ENCODE measurements at places on chromosomes 2 and 18.
A peak's percentile ranks its signal among the peaks of the same experiment; 100 is the strongest.

- DNase-seq: no peak
Observed at GRCh38 chr2:175854665-175855064, 147.4 kb downstream of the LNPK start.

DNA sequence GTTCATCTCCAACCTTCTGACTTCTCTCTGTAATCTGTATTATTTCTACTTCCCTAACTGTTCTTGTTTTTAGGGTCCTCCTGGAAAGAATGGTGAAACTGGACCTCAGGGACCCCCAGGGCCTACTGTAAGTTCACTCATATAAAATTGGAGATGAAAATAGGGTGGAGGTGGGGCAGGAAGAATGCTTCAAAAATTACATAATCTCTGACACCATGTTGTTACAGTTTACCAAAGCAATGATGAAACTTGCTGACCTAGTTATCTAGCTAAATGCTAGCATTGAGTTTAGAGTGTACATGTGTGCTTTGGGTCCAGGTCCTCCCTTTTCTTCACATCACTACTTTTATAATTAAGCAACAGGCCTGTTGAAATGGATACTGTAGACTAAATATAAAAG, 23.1 kb downstream of the COL3A1 start:
- no peak for DNase-seq

- DNase-seq: no peak
Observed at GRCh38 chr2:3604207-3604877, 9.4 kb downstream of the COLEC11 start.

GRCh38 chr2:206125901-206126300, 33.3 kb downstream of the NDUFS1 start:
- no peak for DNase-seq

DNA sequence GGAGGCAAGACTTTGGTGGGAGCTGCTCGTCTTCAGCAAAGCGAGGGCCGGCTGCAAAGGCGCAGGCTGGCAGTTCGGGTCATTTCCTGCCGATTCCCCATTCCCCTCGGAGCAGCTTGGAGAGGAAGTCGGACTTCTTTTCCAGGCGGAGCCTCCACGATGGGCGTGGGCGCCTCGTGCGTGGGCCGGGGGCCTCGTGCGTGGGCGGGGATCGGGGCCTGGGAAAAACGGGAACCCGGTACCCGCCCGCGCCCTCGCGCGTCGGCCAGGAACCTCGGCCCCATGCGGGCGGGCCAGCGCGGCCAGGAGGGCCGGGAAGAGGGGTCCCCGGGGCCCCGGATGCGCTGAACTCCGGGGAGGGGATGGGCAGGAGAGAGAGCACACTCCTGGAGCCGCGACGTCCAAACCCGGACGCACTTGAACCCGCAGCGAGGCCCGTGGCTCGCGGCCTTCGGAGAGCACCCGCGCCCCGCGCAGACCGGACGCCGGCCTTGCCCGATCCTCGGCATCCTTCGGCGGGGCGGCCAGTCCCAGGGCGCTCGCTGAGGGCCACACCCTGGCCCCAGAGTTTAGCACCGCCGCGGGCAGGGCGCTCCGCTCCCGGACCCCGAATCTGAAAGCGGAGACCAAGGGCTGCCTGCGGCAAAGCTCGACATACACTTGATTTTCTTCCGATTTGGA, 368.4 kb downstream of the MTX2 start:
- no peak for DNase-seq

GRCh38 chr2:206784559-206785353, 19.4 kb downstream of the FASTKD2 start:
- DNase-seq: no peak

- no peak for DNase-seq
Observed at GRCh38 chr2:208548700-208549099, 142.1 kb downstream of the PTH2R start.

- DNase-seq: no peak
Observed at GRCh38 chr2:227846831-227847230, 24.6 kb upstream of the DAW1 start.

DNA sequence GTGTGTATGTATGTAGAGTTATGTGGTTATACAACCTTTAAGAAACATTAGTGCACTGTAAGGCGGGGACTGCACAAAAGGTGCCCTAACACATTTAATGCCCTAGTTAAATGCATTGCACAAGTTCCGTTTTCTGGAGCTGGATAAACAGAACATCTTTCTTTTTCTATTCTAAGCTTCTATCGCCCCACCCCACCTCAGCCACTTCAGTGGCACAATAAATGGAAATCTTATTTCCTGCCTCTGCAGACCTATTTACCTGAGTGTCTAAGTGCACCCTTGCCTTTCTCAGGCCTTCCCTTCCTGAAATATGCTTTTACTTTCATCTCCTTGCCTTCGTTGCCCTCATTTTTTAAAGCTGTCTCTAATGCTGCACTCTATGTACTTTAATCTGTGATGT, 123.5 kb downstream of the TANC1 start:
- DNase-seq: no peak

- DNase-seq: peak; percentile 14
Observed at GRCh38 chr2:119223521-119224390, at the start of gene STEAP3. Gene STEAP3 (plus strand): TSS chr2:119223834. CDS start chr2:119231013, 7,179 bp downstream.

DNA sequence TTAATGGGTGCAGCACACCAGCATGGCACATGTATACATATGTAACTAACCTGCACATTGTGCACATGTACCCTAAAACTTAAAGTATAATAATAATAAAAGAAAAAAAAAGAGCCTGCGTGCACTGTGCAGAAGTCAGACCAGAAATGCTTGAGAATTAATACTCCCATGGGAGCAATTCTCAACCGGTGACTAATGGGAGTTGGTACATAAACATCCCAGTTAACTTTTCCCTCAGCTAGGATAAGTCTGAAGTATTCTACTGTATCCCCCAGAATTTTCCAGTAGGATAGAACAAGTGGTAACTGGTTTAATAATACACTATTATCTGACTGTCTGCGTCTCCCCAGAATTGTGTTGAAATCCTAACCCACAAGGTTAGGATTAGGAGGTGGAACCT, 113.6 kb upstream of the COL5A2 start:
- DNase-seq: no peak

DNA sequence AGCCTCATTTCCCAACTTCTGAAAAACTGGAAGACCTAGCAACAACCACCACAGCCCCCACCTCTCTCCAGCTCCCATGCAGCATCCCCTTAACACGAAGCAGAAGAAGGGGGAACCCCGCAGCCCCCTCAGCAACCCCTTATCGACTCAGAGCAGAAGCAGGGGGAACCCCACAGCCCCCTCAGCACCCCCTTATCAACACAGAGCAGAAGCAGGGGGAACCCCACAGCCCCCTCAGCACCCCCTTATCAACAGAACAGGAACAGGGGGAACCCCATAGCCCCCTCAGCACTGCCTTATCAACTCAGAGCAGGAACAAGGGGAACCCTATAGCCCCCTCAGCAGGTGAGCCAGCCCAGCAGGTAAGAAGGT, 6.7 kb downstream of the SLC66A2 start:
- DNase-seq: no peak

DNA sequence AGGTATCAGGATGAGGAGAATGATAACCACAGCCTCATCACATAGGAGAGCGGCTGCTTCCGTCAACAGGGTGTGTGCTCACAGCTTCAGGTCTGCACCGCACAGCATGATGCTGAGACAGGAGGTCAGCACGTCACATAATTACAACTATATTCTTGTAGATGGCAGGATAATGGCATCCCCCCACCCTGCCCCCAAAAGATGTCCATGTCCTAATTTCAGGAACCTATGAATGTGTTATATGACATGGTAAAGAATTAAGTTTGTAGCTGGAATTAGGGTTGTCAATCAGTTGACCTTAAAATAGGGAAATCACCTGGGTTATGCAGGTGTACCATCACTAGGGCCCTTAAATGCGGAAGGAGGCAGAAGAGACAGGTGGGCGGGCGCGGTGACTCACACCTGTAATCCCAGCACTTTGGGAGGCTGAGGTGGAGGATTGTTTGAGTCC, 73.9 kb downstream of the ARL4C start:
- DNase-seq: no peak

DNA sequence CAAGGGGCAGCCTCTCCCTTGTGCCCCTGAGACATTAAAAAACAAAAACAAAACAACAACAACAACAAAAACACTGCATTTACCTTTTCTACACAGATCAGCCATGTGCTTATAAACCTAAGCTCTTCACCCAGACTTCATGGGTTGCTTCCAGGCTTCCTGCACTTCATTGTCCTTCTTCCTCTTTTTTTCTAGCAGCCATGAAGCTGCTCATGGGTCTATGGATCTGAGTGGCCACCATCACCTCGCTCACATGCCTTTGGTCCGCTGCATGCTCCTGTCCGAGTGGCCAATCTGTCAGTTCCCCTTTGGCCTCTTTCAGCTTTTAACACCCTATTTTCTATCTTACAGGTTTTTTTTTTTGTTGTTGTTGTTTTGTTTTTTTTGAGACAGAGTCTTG, 9.0 kb upstream of the TET3 start:
- DNase-seq: no peak

DNA sequence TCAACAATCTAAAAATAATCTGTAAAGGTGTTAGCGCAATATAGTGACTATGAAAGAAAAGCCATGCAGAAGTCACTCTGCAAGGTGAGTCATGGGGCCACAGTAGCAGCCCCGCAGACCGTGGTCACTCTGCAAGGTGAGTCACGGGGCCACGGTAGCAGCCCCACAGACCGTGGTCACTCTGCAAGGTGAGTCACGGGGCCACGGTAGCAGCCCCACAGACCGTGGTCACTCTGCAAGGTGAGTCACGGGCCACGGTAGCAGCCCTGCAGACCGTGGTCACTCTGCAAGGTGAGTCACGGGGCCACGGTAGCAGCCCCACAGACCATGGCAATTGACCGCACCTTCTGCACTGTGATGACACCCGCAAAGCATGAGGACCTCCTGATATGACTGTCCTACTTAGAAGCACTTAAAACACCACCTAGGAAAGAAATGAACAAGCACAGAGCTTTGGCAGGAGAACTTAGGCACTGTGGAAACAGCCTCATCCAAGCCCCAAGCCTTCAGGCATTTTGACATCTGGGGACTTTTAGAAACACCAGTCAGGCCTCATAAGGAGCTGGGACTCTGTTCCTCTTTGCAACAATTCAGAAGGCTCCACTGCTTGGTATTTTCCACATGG, 70.1 kb downstream of the LDLRAD4 start:
- DNase-seq: no peak

- no peak for DNase-seq
Observed at GRCh38 chr2:39620067-39620466, 45.6 kb upstream of the TMEM178A start.

- no peak for DNase-seq
Observed at GRCh38 chr2:106584304-106584954, 97.3 kb downstream of the CD8B2 start.

GRCh38 chr2:174780191-174780840, 16.0 kb upstream of the CHRNA1 start:
- no peak for DNase-seq

GRCh38 chr2:133576714-133577113, 8.5 kb upstream of the NCKAP5 start:
- no peak for DNase-seq

DNA sequence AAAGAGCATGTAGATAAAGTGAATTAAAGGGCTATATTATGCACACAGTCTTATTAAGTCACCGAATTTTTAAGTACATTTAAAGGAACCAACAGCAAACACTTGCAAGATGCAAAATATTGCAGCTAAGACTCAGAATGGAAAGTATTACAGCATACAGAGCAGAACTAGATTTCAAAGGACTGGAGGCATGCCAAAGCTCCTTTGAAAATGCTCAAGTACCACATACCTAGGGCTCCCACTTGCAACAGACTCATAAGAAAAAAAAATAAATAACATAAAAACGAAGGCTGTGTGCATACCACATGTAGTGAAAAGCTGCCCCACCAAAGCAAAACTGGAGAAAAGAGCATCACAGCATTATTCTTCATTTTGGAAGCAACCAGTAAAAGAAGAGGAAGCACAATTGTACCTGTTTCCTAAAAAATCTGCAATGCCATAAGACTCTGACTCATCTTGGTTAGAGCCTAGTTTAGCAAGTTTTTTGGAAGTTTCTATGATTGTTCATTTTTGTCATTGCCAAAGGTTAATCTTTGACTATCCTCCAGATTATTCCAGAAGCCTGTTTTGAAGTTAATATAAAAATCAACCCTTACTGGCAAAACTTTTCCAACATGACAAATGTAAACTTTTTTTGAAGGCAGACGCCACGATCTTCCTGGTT, 306.0 kb upstream of the COL3A1 start:
- no peak for DNase-seq

DNA sequence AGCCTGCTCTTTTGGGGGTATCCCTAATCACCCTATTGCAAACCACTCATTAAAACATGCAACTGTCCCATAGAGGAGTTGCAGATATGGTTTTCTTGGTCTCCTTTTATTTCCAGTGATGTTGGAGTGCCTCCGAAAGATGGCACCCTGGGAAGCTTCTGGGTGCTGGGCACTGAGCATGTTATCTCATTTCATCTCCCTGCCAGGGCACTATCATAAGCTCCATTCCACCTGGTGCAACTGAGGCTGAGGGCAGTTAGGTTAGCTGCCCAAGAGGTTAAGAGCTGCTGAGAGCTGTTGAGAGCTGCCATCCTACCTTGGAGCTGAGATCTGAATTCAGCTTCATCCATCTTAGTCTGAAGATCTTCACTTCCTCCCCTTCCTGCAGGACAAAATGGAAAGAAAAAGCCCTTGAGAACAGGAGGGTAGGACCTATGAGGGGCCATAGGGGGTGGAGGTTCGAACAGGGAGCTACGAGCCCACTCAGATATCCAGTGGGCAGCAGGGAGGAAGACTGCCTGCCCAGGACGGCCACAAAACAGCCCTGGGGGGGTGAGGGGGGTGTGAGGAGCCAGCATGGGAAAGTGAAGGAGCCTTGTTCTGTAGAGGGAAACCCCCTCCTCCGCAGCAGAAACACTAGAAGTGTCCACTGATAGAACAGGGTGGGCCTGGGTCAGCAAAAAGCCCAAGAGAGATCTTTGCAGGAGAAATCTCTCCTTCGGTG, 202.5 kb downstream of the ZFP36L2 start:
- DNase-seq: no peak

DNA sequence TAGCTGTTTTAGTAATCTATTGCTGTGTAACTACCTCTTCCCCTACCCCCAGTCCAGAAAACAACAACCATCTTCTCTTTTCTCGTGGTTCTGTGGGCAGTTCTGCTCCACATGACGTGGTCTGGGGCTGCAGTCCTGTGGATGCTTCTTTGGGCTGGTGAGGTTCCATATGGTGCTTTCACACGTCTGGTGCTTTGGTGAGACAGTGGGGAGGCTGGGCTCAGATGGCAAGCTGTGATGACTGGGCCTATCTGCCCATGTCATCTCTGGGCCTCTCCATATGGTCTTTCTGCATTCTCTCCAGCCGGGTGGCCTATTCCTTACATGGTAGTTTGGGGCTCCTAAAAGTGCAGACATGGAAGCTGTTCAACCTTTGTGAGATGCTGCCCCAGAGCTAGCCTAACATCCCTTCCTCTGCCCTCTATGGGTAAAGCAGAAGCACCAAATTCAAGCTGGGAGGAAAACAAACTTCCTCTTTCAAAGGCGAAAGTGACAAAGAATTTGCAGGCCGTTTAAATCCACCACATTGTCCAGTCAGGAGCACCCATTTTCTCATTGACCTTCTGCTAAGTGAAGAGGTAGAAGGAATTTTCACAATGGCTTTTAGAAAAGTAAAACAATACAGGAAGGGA, 68.3 kb upstream of the IL1R1 start:
- no peak for DNase-seq

- no peak for DNase-seq
Observed at GRCh38 chr18:50188652-50189051, 6.3 kb downstream of the MYO5B start.

- DNase-seq: no peak
Observed at GRCh38 chr2:232592772-232593395, 40.5 kb upstream of the EFHD1 start.

- no peak for DNase-seq
Observed at GRCh38 chr18:68376926-68377325, 338.0 kb downstream of the TMX3 start.

GRCh38 chr2:63494100-63494499, 94.2 kb downstream of the WDPCP start:
- DNase-seq: no peak

- DNase-seq: no peak
Observed at GRCh38 chr2:213290501-213290900, 6.2 kb downstream of the SPAG16 start.

Measured in amygdala (tissue), 56 donors.